ENCODE measurements at places on chromosomes 11 and 22.

DNA sequence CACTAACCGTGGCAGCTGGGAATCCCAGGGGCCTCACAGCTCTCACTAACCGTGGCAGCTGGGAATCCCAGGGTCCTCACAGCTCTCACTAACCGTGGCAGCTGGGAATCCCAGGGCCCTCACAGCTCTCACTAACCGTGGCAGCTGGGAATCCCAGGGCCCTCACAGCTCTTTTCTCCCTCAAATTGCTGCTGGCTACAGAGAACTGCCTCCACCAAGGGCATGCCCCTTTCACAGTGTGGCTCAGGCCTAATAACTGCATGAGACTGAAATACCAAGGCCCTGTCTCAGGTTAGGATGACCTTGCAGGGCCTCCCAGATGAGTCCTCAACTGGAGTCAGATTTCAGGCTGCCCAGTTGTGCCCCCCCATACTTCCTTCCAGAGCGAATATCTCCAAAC is 35.1 kb upstream of the GGTLC2 start:
- no peak for DNase-seq

DNA sequence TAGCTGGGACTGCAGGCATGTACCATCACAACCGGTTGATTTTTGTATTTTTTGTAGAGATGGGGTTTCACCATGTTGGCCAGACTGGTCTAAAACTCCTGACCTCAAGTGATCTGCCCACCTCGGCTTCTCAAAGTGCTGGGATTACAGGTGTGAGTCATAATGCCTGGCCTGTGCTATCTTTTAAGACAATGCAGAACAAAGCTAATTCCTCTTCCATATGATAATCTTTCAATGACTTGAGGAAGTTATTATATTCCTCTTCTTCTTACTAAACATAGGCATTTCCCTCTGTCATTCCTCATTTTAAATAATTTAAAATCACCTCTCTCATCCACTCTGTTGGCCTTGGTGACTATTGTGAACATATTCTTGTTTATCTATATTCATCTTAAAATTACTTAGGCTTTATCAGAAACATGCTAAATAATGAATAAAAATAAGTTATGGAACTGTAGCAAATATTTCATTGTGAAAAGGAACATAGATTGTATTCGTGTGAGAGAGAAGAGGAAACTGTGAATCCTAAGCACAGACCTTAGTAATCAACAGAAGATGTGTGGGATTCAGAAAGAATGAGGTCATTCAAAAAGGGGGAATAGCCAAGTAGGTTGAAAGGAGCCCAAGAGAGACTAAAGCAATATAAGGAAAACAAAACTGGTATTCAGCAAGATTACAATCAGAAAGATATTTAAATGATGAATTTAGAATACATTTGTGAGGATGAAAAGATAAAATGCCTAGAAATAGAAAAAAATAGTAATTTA is 269.4 kb downstream of the TTC28 start:
- DNase-seq, result no peak

- no peak for DNase-seq
These were observed 503.8 kb downstream of the BRD1 start for GRCh38 chr22:49323751-49324415.

DNA sequence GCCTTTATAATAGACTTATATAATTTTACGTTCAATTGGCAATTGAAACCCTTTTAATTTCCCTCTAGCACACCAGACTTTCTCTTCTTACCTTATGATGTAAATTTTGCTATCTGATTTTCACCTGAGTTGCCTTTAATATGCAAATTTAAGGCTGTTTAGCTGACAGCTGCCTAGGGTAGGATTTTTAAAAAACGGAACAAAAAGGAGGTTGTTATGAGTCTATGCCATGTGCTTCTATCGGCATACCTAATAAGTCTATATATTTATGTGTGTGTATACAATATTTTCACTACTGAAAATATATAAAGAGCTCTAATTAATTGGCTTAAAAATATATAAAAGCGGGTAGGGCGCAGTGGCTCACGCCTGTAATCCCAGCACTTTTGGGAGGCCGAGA is 11.8 kb upstream of the SELENOH start:
- DNase-seq, result no peak

DNA sequence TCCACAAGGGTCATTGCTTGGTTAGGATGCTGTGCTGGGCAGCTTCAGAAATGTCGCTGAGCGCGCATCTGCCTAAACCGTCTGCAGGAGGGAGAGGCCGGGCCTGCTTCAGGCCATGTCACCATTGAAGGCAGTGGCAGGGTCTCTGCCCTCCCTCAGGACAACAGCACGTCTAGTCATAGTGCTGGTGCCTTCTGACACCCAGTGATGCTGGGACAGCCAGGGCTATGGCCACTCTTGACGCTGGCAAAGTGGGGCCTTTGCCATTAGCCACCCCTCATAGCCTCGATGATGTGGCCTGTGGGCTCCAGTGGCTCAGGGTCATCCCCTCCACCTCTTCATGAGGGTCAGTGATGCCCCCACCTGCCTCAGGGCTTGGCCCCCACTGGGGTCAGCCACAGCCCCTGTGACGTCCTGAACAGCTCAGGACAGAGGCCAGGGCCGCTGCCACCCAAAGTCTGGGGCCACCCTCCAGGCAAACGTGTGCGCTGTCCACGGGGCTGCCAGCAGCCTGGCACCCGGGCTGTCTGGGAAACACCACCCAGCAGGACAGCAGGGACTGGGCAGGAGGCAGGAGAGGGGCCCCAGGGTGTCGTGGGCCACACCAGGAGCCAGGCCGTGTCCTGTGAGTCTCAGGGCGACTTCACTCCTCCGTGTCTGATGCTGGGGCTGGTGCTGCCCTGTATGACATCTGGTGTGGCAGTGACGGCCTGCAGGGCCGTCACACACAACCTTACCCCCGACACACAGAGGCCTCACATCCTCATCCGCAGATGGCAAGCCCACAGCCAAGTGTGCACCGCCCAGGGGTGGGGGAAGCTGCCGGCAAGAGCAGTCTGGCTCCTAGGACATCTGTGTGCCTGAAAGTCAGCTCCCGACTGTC is 42.5 kb downstream of the CERK start:
- no peak for DNase-seq
